Activated CD8-positive, alpha-beta memory T cell treated with anti-CD3 and anti-CD28 coated beads for 1 hour (primary cell): ENCODE measurements at places on chromosomes 3 and 15.
A peak's percentile ranks its signal among the peaks of the same experiment; 100 is the strongest.

GRCh38 chr3:189467451-189467850 is 163.7 kb upstream of the TP63 start:
- no peak for DNase-seq

- no peak for DNase-seq
Measured at GRCh38 chr3:141859651-141860050, 16.8 kb upstream of the ATP1B3 start.

- no peak for DNase-seq
Measured at GRCh38 chr3:149319750-149320149, 13.7 kb downstream of the TM4SF18 start.

GRCh38 chr3:158403013-158403412 is 168.0 kb upstream of the MLF1 start:
- no peak for DNase-seq

DNA sequence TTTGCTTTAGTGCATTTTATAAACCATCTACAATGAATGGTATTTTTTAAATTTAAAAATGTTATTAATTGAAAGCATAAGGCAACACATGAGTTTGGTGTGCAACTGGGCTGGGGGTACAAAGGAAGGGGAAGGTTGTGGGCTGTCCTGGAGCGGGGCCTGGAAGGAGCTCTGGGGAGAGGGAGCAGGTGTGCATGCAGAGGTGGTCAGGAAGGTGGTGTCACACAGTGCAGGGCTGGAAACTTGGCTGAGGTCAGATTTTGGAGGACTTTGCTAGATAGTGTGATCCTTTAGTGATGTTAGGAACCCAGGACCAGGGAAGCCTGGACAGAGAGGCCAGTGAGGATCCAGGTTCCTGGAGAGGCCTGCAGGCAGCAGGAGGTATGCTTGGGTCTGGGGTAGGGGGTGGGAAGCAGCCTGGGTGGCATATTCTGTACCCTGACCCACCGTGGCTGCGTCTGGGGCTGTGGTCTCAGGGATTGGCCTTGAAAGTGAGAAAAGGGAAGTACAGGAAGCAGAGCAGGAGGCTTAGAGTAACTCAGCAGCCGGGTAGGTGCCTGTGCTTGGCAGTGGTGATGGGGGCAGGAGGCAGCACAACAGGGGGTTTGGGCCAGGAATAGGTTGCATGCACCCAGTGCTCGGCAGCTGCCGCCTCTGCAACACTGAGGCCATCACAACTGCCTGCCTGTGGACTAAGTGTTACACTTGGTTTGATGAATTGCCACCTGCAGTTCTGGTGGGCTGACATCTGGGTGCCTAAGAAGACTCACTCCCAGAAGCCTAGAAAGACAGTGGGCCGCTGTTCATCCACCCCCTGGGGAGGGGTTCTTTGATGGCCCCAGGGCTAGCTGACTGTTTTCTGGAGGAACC is 33.0 kb downstream of the KY start:
- no peak for DNase-seq

GRCh38 chr3:182198345-182198744 is 486.6 kb downstream of the SOX2 start:
- DNase-seq = no peak

GRCh38 chr3:48437812-48438211 is 2.1 kb downstream of the CCDC51 start:
- DNase-seq = no peak

DNA sequence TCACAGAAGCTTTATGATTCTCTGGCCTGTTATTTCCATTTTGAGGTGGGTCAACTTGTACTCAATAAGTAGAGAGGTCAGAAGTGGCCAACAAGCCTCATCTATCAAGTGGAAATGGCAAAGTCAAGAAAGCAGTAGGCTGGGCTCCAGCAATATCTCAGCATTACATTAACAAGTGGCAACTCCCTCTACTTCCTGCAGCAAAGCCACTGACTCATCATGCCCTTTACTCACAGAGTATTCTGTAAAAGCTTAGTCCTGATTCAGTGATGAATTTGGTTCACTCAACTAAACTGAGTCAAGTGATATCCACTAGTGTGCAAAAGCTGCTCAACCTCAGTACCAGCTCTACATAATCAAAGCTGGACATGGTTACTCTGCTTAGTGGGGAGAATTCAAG is 954.6 kb downstream of the EPHA3 start:
- DNase-seq = no peak

DNA sequence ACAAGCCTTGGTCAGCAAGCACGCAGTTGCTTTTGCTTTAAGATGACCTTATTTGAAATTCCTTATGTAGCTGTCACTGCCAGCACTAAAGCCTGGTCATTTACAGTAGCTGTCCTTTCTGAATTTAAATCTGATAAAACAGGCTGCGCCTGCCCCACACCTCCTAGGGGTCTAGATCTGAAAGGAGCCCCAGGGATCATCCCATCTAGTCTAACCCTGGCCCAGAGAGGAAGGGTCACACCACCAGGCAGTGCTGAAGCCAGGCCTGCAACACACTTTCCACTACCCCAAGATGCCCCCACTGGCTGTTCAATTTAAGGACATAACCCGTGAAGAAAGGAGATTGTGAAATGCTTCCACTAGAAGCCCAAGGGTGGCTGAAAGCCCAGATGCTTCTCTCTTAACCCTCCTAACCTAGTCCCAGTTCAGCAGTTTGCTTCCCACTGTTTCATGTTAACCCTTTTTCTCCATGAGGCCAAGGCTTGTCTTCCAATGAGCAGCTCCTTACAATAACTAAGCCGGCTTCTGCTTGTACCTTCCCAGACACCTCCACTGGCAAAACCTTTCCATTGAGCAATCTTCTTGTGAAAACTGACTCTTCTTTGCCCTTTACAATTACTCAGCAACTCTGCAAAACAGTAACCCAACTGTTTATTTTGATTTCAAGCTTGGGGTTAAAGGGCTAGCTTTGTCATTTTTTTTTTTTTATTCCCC is 198.9 kb upstream of the LPP start:
- DNase-seq = no peak

- no peak for DNase-seq
Measured at GRCh38 chr3:79864077-79864476, 96.3 kb upstream of the ROBO1 start.

DNA sequence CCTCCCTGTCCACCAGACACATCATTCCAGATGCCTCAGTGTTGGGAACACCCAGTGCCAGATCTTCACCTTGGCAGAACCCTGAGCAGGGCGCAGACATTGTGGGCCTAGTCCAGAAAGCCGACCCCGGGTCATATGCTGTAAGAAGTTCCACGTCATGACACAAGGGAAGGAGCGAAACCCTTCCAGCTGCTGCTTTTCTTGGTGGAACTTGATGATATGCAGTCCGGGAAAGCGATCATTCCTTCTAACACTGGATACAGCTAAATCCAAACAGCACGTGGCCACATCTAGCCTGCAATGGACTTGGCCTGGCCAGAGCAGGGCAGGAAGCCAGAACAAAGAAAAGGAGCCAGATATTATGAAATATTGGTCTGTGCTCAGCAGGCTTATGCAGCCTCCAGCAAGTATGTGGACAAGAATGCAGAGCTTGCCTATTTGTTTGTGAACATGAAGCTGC is 22.0 kb downstream of the GASK1A start:
- no peak for DNase-seq

- no peak for DNase-seq
Measured at GRCh38 chr3:30719536-30719935, 113.1 kb downstream of the TGFBR2 start.

GRCh38 chr15:64893481-64894394 is 18.0 kb upstream of the ANKDD1A start:
- DNase-seq = peak; percentile 89

GRCh38 chr3:14617508-14618023 is 34.0 kb upstream of the CCDC174 start:
- DNase-seq = no peak

DNA sequence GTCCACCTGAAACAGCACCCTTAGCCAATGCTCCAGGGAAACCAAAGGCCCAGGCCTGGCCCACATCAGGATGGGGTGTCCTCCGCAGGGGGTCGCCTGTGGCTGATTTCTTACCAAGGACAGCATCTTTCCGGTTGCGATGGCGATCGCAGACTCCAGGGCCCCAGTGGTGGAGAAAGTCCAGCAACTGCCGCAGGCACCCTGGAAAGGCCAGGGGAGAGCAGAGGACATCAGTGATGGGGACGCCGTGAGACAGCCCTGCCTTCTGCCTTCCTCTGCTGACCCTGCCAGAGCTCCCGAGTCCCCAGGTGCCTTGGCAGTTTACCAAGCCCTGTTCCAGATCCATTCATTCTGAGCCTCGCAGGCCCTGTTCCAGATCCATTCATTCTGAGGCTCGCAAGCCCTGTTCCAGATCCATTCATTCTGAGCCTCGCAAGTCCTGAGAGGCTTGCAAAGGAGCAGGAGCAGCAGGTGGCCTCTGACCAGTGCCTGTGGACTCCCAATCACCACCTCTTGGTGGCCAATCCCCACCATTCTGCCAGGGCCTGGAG is 12.5 kb downstream of the CTSH start:
- DNase-seq = no peak

DNA sequence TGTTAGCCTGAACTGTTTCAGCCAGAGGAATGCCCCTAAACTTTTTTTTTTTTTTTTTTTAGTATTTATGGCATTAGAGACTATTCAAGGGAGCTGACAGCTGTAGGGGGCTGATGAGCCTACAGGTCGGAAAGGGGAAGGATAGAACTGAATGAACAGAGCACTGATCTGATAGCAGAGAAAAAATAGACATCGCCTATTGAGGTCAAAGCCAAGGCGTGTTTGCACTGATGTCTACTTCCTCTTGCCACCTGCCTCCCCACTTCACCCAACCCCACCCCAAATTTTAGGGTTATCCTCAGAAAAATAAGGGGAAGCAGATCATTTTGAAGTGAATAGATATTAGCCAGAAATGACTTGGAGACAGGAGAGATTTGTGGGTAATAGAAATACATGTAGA is 3.0 kb upstream of the ZMAT3 start:
- DNase-seq = no peak

DNA sequence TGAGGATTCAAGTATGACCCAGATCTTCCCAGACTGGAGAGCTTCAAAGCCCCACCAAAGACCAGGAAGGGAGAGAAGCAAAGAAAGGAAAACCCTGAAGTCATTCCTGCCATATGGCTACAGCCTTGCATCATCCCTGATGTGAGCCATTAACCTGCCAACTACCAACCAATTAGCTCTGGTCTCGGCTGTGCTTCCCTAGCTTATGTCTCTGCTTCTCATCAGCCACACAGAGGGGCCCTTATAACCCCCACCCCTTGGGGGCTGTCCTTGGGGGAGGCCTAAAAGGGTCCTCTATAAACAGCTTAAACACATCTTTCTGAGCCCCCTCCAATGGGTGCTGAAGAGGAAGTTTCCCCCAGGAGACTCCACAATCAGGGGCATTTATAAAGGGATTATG is 52.8 kb downstream of the NOX5 start:
- DNase-seq = no peak

DNA sequence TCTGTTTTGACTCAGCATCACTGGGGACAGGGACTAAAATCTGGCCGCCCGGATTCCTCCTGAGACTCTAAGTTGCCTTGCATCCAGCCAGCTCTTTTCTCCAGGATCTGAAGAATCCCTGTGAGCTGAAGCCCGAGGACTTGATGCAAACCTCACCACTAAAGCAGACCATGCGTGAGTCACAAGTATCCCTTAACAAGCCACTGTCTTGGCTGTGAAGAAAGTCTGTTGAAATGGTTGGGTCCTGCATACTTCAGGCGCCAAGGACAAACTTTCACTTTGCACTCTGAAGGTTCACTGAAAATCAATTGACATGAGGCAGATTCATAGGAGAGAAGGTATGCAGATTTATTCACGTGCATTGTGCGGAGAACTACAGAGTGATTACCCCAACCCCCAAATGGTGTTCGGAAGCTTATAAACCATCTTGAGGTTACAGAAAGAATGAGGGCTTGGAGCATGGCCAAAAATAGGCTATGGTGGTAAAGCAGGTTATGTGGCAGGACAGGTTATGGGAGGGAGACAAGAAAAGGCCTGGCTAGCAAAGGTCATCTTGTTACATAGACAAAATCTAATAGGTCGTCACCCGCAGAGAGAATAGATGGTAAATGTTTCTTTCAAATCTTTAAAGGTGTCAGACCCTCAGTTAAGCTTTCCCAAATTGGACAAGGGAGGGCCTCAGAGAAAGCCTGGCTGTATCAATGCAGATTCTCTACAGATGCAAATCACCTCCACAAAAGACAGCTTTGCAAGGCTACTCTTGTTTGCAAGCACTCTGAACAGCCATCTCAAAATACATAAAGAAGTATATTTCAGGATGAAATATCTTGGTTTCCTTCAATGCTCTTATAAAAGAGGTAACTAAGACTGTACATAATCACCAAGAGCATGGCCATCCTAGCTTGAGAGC is 126.3 kb upstream of the PLAAT1 start:
- DNase-seq = no peak

GRCh38 chr15:77709135-77709886 is 76.6 kb upstream of the LINGO1 start:
- no peak for DNase-seq

- no peak for DNase-seq
Measured at GRCh38 chr3:72728329-72728889, 119.8 kb downstream of the SHQ1 start.

DNA sequence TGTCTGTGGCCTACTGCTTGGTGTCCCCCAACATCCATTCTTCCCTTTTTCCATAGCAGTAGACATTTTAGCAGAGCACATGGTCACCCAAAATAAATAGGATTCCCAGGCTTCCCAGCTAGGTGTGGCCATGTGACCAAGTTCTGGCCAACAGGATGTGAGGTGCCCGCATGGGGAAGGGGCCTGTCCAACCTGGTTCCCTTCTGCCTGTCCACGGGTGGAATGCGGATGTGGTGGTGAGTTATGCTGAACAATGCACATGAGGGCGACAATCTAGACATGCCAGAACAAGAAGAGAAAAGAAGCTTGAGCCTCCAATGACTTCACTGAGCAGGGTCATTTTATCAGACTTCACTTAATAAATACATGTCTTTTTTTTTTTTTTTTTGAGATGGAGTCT is 77.6 kb upstream of the DLG1 start:
- no peak for DNase-seq

- DNase-seq = no peak
Measured at GRCh38 chr15:48119277-48119676, 1.5 kb upstream of the SLC24A5 start.

DNA sequence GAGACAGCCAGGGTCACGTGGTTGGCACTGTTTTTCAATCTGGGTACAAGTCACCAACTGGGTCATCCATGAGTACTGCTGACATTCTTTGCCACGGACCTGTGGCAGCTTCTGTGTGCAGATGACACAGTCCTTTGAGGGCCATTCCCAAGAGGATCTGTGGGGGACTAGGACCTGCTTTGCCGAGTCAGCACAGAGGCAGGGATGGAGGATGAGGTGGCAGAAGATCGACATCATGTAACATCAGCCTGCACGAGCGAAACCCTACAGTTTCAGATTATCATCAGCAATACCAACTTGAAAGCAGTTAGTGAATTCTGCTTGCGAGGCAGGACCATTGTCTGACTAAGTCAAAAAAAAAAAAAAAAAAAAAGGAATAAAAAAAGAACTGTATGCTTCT is 227.7 kb downstream of the FOXP1 start:
- DNase-seq = no peak

DNA sequence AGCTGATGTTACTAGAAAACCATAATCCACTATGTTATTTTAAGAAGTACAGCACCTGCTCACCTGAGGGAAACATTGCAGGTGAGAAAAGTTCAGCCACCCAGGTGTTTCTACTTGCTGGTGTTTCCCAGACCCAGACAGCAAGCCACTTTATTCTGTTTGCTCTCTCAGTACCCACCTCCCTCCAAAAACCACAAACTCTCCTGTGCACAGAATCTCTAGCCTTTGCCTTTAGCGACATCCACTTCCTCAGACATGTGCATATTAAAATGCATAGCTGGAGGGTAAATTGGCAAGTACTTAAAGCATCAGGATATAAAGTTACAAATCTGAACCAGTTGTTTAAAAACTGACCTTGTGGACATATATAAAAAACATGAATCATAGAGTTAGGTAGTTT is 36.7 kb downstream of the VGLL3 start:
- DNase-seq = no peak

- no peak for DNase-seq
Measured at GRCh38 chr3:48997102-48997635, 7.1 kb downstream of the P4HTM start.
